IMR-90 (cell line): ENCODE measurements at places on chromosomes 12 and 14. TPM values are rescaled to one million over a fixed set of nuclear protein-coding genes. Genes with fewer than 3 reads are reported as not detected.

GRCh38 chr12:98823012-98823411, 177.9 kb downstream of the APAF1 start:
- DNase-seq = no peak
- H3K27ac ChIP-seq = no peak overlapping the region
- no peaks in the 10 kb centered on the region for H3K27me3 ChIP-seq

GRCh38 chr12:22234561-22234960, 99.9 kb downstream of the ST8SIA1 start:
- no peak overlapping the region for H3K4me3 ChIP-seq
- DNase-seq = peak; percentile 69
- no peaks in the 10 kb centered on the region; the same call in 1 of the 2 replicates for H3K27me3 ChIP-seq
- peaks cover 5% of the 10 kb centered on the region for H3K4me1 ChIP-seq
- H3K27ac ChIP-seq = no peak overlapping the region

- H3K27ac ChIP-seq = peak overlapping the region; percentile 81; the same call in 1 of the 2 replicates
- H3K4me3 ChIP-seq = no peak overlapping the region
- H3K27me3 ChIP-seq = no peaks in the 10 kb centered on the region
- no peak for DNase-seq
- peaks cover 11% of the 10 kb centered on the region for H3K4me1 ChIP-seq
- no peaks in the 10 kb centered on the region for H3K36me3 ChIP-seq
Measured at GRCh38 chr14:68536018-68536410, 256.9 kb downstream of the ZFP36L1 start.

GNB3 gene
- 0.56 and 0.72 TPM in 2 replicates for total RNA-seq

DNA sequence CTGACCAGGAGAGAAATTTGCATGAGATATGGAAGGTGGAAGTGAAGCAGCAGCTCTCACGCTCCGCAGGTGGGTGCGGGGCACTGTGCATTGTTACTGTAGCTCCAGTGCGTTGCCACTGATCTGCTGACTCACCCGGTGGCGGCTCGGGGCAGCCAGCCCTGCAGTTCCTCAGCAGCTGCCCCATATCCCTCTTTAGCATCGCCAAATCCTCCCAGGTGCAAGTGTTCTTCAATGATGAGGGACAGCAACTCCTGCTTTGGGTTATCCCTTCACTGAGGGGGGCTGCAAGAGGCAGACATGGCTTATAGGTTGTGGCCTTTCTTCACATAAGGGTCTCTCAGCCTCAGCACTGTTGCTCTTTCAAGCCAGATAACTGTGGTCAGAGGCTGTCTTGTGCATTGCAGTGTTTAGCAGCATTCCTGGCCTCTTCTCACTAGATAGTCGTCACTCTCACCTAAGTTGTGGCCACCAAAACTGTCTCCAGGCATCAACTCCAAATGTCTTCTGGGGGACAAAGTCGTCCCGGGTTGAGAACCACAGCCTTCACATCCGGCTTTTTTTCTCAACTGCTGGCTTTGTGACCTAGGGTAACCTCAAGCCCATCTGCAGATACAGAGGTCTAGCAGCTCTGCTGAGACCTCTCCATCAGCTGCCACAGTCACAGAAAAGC, 180.8 kb downstream of the EFCAB11 start:
- H3K27me3 ChIP-seq = no peaks in the 10 kb centered on the region
- peak; percentile 47 for DNase-seq
- H3K36me3 ChIP-seq = no peaks in the 10 kb centered on the region
- no peak overlapping the region for H3K4me3 ChIP-seq
- peak overlapping the region; percentile 1; the same call in 1 of the 2 replicates for H3K27ac ChIP-seq
- H3K4me1 ChIP-seq = peaks cover 23% of the 10 kb centered on the region

ACRBP gene
- not detected in 2 replicates for total RNA-seq

- peaks cover 1% of the 10 kb centered on the region; the same call in 1 of the 2 replicates for H3K36me3 ChIP-seq
- H3K4me1 ChIP-seq = peaks cover 6% of the 10 kb centered on the region; the same call in 1 of the 2 replicates
- H3K4me3 ChIP-seq = no peak overlapping the region
- H3K27ac ChIP-seq = no peak overlapping the region
Measured at GRCh38 chr12:78194448-78194847, 363.8 kb downstream of the NAV3 start.

PIWIL1 gene
- total RNA-seq = not detected in 2 replicates

- H3K36me3 ChIP-seq = peaks cover 1% of the 10 kb centered on the region; the same call in 1 of the 2 replicates
- H3K27me3 ChIP-seq = no peaks in the 10 kb centered on the region
- DNase-seq = no peak
- H3K4me3 ChIP-seq = no peak overlapping the region
- H3K4me1 ChIP-seq = no peaks in the 10 kb centered on the region
- no peak overlapping the region for H3K27ac ChIP-seq
Measured at GRCh38 chr12:72570601-72571000, 298.4 kb downstream of the TRHDE start.
